ENCODE measurements at places on chromosomes 12 and 14.

DNA sequence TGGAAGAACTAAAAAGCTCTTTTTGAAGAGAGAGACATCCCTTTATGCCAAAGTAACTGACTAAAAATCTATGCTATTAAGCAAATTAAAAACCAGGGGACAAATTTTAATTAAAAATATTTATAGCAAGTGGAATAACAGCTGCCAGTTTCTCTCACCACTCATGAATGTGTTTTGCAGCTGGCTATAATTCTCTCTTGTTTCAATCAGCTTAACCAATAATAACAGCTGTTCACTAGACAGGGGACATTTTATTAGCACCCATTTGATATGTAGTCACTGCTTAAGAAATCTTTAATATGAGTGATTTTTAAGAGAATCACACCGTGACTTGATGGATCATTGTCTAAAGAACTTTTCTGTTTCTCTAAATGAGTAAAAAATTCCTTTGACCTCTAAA is 34.2 kb upstream of the KRR1 start:
- DNase-seq: no peak

- DNase-seq: no peak
Measured at GRCh38 chr12:81412940-81413339, 335.1 kb downstream of the ACSS3 start.

DNA sequence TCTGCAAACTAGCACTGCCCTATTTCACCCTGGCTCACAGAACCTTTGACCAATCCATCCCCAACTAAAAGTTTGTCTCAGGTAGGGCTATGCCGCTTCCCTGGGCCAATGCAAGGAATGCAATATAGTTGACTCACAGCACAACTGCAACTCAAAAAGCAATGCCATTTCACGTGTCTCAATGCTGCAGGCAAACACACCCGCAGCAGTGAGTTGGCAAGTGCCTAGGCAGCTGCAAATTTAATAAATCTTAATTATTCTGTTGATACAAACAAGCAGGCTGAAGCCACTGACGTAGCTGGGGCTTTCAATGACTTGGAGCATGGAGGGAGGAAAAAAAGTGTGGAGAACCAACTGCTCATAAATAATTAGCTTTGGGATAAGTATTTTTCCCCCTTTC is 87.9 kb downstream of the SYNE3 start:
- DNase-seq: no peak

GRCh38 chr14:77601846-77602619 is 14.4 kb downstream of the SPTLC2 start:
- no peak for DNase-seq

- DNase-seq: no peak
Measured at GRCh38 chr12:14322403-14322802, 43.1 kb upstream of the ATF7IP start.

DNA sequence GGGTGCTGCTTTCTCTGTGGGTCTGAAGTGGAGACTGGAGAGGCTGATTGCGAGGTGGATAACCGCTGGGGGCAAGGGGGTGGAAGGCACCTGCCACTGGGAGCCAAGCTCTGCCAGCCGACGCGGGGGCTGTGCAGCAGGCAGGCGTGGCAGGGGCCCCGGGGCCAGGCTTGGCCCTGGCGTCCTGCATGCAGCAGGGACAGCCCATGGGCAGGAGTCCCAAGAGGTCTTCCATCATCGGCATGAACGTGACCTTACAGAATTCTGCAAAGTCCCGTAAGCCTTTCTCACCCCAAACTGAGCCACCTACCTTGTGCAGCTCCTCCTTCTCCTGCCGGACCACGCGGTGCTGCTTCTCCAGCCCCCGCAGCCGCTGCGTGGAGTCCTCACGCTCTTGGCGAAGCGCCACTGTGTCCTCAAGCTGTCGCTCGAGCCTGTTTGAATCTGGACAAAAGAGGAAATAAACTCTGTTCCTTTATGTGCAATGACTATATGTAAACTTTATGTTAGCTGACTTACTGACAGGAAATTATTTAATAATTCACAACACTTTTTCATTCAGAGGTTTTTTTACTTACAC is 51.3 kb downstream of the AMN start:
- no peak for DNase-seq

GRCh38 chr14:41000350-41000749 is 606.3 kb upstream of the LRFN5 start:
- no peak for DNase-seq

DNA sequence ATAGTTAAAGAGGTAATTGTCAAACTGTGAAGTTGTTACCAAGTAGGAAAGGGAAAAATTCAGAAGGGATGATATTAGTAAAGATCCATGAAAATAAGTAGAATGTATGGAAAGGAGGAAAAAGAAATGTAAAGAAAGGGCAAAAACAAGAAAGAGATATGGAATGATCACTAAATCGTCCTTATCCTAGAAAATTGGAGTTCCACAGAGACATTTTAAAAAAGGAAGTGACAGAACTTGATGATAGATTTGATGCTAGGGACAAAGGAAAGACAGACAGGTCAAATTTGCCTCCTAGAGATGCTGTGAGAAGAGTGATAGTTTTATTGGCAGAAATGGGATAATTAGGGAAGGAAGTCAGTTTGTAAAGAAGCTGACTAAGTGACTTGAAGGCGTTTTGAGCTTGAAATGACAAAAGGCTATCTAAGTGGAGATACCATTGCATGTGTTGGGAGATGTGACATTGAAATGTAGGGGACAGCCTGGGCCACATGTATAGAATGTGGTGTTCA is 20.6 kb downstream of the TTC8 start:
- DNase-seq: no peak

DNA sequence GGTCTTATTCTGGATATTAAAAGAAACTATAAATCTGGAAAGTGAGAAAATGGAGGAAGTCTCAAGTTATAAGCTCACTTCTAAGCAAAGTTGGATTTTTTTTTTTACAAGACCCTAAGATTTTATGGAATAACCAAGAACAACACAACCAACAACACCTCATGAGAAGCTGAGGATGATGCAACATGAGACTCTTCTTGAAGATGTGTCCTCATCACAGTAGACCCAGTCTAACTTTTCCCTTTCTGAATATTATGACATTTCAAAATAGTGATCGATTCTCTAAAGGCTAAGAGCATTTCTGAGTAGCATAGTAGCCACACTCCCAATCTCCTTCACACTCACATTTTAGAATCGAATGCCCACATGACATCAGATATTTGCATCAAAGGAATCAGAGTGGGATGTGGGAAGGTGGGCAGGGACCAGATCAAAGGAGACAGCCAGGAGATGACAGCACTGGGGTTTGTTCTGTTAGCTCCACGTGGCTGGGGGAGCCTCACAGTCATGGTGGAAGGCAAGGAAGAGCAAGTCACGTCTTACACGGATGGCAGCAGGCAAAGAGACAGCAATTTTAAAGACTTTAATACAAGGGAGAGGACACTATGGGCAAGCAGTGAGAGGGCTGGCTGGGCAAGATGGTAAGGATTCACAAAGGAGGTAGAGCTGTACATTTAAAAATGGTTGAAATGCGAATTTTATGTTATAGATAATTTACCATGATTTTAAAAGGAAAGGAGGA is 90.7 kb upstream of the MYL2 start:
- DNase-seq: no peak

GRCh38 chr12:1703771-1704722 is 13.2 kb downstream of the ADIPOR2 start:
- no peak for DNase-seq

GRCh38 chr14:68562911-68563250 is 230.0 kb downstream of the ZFP36L1 start:
- DNase-seq: no peak

GRCh38 chr12:89393551-89394121 is 41.3 kb upstream of the DUSP6 start:
- DNase-seq: no peak

GRCh38 chr12:29427964-29428363 is 47.0 kb upstream of the ERGIC2 start:
- DNase-seq: no peak

GRCh38 chr14:30748343-30748742 is 126.0 kb upstream of the COCH start:
- DNase-seq: no peak

GRCh38 chr12:108826101-108826806 is 31.1 kb downstream of the SSH1 start:
- peak; percentile 43 for DNase-seq

DNA sequence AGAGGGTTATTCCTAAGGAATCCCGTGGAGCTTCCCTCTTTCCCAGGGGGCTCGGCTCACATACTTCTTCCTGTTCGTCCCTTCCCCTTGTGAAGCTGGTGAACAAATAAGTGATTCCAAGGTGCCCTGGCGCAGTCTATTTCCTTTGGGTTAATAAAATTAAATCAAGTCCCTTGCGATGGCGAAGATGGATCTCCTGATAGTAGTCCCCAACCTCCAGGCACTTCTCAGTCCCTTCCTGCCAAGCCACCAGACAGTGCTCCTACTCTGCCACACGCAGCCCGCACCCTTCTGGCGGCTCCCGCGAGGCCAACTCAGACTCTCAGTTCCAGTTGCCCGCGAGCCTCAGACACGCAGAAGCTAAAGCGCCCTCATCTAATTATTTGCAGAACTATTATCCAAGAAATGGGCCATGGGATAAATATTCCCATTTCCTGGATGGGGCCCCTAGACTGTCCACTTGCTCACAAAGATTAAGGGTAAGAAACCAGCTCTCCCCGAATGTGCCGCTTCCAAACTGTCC is 2.4 kb upstream of the SIX6 start:
- DNase-seq: no peak

- no peak for DNase-seq
Measured at GRCh38 chr14:79856381-79856780, 354.9 kb downstream of the DIO2 start.

- DNase-seq: peak; percentile 12
Measured at GRCh38 chr12:48351022-48351708, 446 bp upstream of the ZNF641 start.

GRCh38 chr14:21440859-21441258 is 15.1 kb downstream of the CHD8 start:
- DNase-seq: no peak

DNA sequence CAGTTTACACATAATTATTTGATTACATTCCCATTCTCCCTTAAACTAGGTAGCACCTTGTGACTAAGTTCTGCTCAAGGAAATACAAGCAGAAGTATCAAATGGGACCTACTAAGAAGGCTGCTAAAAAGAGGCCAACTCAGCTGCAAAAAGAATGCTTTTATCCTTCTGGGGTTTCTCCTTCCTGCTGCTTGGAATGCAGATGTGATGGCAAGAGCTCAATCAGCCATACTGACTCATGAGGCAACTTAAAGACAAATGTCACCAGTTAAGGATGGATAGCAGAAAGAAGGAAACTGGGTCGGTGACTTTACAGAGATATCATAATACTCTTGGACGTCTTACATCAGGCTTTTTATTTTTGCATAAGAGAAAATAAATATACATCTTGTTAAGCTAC is 38.0 kb upstream of the RAP1B start:
- DNase-seq: no peak

DNA sequence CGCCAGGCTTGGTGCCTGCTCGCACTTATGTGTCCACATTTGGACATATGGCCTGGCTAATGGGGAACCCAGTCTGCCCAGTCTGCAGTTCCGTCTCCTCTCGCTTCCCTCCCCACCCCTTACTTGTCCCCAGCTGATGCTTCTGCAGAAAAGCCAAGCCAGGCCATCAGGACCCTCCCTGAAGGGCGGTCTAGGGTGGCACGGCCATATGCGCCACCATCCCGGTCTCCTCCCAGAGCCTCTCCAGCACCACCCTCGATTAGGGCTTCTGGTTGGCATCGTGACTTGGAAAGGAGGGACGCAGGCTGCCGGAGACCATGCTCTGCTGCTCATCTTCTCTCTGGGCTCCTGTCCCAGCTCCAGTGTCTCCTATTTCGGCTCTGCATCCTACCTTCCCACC is 54.6 kb downstream of the CALM1 start:
- DNase-seq: no peak

GRCh38 chr14:91405241-91405721 is 12.3 kb downstream of the CCDC88C start:
- no peak for DNase-seq

DNA sequence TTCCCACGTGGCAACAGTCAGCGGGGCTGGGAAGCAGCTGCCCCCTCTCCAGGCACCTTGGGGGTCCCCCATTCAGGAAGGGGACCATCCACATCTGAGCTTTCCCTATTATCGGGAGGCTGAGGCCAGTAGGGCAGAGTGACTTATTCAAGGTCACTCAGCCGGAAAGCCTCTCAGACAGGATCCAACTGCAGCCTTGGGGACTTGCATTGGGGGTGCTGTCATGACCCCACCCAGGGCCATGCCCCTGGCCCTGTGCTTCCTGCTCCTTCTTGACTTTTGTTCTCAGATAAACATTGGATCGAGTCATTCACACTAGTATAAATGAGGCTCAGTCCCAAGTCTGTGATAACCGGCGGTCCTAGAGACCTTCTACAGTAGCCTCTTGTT is 12.6 kb downstream of the BEGAIN start:
- DNase-seq: no peak

DNA sequence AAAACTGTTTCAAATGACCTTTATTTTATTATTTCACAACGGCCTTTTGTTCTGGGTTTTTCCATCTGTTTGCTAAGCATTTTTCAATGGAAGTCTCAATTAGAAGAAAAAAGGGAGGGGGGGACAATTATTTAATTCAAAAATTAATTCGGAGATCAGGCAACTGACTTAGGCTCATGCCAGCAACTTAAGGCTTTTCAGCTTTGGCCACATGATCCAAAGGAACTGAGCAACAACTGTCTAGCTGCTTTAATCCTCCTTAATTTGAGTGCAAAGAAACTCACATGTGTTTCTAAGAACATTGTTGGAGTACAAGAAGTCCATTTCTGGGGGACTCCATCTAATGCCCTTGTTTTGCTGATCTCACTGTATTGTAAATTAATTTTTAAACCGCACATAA is 188.0 kb downstream of the EXOC5 start:
- DNase-seq: no peak

- DNase-seq: no peak
Measured at GRCh38 chr14:52060080-52060479, 8.8 kb downstream of the NID2 start.

GRCh38 chr14:58638231-58639197 is 752 bp downstream of the DACT1 start:
- DNase-seq: no peak

DNA sequence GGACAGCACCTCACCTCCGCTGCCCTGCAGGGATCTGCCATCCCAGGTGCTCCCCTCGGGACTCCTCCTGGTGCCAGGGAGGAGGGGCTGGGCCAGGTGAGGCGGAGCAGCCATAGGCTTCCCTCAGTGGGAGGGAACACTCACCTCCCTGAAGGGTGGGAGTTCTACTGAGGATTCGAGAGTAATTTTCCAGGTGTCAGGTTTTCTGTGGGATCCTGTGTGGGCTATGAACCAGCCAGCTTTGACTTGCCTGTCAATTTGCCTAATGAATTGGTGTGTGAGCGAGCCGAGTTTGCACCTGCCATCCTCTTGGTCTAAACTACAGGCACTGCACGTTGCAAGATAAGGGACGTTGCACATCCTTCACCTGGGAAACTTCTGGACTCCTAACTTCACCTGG is 50.3 kb downstream of the NOC4L start:
- DNase-seq: no peak

DNA sequence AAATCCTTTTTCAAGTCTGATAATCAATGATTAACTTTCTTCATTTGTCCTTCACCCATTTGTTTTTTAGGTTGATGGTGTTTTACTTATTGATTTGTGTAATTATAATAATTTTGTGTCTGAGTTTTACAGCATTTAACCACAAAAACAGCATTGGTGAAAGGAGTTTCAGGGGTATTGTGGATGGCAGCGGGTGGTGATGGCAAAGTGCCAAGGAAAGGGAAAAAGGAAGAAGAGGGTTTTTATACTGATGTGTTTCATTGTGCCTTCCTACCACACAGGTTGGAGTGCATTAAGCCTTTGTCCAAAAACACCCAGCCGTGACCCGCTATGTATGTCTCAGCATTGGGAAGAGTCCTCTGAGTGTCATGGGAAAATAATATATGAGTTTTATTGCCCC is 150.3 kb downstream of the DAD1 start:
- peak; percentile 69 for DNase-seq
